ENCODE measurements at places on chromosomes 12 and 14.

- no peak for DNase-seq
Measured at GRCh38 chr12:53994264-53995001, 5.5 kb upstream of the HOXC9 start.

- no peak for DNase-seq
Measured at GRCh38 chr12:19179986-19180385, 50.5 kb downstream of the PLEKHA5 start.

DNA sequence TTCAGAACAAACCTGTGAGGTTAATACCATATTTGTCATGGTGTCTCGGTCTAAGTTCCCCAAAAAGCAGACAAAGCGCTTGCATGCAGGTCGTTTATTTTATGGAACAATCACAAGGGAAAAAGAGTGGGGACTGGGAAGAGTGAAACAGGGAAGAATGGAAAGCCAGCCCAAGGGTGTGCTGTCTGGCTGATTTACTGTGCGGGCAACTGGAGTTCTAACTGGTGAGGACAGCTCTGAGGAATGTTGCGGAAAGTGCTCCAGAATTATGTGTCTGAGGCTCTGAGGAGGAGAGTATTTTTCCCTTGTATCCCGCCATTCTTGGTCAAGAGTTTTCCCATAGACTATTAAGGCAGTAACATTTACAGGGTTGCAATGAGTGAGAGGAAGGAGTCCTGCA lies 465.4 kb downstream of the RMST start:
- DNase-seq: no peak

DNA sequence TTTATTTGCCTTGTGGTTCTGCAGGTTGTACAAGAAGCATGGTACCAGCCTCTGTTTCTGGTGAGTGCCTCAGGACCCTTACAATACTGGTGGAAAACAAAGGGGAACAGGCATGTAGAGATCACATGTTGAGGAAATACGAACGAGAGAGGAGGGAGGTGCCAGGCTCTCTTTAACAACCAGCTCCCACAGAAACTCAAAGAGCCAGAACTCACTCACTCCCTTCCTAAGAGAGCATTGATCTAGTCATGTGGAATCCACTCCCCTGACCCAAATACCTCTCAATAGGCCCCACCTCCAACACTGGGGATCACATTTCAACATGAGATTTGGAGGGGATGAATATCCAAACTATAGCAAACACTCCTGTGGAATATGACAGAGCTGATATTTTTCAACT lies 938.0 kb downstream of the GALC start:
- DNase-seq: no peak

GRCh38 chr12:118292836-118293235 lies 79.9 kb downstream of the TAOK3 start:
- no peak for DNase-seq

DNA sequence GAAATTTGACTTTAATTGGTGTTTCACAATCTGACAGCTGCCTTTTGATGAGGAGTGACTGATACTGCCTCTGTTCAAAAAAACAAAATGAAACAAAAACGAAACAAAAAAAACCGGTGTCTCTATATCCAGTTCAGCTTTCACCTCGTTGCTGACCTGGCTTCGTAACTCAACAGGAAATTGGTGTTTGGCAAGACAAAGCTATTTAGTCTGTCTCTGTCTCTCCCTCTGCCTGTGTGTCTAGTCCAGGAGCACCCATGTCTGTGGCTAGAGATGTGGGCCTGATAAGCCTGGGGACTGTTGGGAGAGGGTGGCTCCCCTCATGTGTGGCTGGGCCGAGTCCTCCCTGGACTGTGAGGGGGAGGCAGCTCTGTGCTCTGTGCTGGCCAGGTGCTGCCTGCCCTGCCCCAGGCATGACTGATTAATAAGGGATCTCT lies 11.3 kb downstream of the CACNA1C start:
- no peak for DNase-seq

- no peak for DNase-seq
Measured at GRCh38 chr12:66736931-66737330, 58.1 kb upstream of the GRIP1 start.

GRCh38 chr12:96075560-96075959 lies 40.2 kb upstream of the LTA4H start:
- DNase-seq: no peak

DNA sequence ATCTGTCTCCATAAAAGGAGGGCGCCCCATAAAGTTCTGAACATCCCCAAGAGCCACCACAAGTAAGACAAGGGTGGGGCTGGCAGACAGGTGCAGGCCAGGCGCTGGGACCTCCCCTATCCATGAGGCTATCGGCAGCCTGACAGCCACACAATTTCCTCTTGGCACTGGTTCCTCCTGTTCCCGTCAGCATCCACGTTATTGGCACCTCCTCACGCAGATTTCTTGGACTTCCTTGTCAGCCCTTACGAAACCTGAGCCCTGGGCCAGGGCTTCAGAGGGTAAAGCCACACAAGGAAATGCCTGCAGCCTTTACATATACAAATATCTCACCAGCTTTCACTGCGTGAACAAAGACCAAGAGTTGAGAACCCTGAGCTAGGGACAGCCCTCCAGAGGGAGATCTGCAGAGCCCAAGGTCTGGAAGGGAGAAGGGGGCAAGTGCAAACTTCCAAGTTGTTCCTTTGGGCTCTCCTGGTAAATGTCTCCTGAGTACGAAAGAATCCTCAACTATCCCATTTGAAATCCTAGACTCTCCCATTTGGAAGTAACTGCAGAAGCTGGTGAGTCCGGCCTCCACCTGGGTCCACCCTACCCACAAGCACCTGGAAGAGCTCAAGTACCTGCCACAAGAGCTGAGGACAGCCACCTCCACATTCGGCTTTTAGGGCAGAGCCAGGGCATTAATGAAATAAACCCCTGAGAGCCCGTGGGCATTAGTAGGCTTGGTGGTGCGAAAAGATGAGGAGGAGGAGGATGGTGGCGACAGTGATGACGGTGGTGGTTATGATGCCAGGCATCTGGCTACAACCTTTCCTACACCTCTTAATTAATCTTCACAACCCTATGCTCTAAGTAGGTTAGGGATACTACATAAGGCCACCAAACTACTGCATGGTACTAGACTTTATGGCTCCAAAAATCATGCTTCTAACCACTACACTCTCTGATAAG lies 5.5 kb upstream of the TC2N start:
- DNase-seq: peak; percentile 73

DNA sequence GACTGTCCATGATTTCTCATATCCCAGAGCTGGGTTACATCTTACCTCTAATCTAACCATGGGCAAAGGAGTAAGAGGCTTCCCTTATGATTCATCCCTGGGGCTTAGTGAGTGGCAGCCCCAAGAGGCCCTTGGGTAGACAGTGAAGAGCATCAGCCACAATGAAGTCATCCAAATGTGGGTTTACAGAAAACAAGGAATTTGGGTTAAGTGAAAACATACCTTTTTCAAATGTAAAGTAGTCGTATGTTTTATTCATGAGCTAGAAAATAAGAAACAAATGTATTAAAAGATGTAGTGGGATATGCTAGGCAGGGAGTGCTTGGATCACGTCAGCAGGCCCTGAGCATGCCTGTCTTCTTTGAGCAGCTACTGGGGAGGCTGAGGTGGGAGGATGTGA lies 54.0 kb upstream of the ELK3 start:
- no peak for DNase-seq

- DNase-seq: no peak
Measured at GRCh38 chr12:125954362-125954761, 889.1 kb downstream of the AACS start.

GRCh38 chr12:76029982-76030340 lies 1.6 kb downstream of the PHLDA1 start:
- peak; percentile 36 for DNase-seq

- no peak for DNase-seq
Measured at GRCh38 chr12:49458816-49459215, 80.0 kb upstream of the KCNH3 start.

- no peak for DNase-seq
Measured at GRCh38 chr12:124332058-124332672, 37.3 kb downstream of the RFLNA start.

DNA sequence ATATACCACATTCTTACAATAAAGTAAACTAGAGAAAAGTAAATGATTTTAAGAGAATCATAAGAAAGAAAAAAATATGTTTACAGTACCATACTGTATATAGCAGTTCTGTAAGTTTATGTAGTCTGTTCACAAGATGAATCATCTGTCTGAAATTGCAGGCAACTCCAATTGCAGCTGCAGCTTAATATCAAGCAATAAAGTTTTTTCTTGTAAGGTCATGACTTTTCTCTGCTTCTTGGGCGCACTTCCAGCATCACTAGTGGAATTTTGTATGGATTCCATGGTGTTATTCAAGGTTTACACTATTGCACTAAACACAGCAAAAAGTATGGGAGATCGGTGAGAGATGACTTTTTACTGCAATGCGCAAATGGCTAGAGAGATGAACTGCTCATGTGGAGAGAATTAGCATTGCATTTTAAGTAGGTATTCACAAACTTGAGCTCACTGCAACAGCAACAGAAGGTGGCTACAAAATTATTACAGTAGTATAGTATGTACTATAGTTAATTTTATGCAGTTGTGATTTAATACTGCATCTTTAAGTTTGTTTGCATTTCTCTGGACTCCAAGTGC lies 445.4 kb upstream of the OR4E1 start:
- DNase-seq: no peak

DNA sequence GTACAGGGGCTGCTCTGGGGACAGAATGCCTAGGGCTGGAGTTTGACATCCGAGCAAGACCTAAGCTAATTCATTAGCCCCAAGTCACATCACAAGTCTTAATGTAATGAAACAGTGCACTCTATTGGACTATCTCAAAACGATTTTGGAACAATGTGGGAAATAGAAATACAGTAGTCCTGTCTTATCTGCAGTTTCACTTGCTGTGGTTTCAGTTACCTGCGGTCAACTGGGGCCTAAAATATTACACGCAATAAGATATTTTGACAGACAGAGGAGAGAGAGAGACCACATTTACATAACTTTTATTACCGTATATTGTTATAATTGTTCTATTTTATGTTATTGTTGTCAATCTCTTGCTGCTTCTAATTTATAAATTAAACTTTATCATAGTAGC lies 21.1 kb downstream of the MOAP1 start:
- peak; percentile 38 for DNase-seq

- no peak for DNase-seq
Measured at GRCh38 chr12:63445224-63445880, 222.9 kb downstream of the DPY19L2 start.

DNA sequence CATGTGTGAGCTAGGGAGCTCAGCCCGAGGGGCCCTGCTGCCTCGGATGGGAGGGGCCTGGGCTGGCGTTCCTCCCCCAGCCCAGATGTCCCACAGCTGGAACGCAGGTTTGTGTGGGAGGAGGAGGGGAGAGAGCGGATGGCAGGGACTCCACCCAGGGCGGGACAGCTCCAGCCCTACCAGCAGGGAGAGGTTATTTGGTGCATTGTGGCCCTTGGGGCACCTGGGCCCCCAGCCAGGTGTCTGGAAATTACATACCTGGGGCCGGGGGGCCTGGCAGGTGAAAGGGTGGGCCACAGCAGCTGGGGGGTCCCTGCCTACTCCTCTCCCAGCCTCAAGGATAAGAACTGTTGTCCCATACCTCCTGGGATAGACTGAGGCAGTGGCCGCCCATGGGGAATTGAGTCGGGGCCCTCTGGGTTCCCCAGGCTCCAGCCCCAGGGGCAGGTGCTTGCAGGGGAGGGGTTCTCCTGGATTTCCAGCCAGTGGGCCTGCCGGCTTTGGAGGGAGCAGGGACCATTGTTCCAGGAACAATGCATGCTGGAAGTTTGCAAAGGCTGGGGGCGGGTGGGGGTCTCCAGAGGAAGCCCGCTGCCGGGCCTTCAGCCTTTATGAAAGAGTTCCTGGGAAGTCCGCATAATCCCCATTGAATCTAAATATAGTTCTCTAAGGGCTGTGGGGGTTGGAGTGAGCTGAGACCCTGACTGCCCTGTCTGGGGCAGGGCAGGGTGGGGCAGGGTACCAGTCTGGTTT lies 1.2 kb downstream of the KIF26A start:
- no peak for DNase-seq

DNA sequence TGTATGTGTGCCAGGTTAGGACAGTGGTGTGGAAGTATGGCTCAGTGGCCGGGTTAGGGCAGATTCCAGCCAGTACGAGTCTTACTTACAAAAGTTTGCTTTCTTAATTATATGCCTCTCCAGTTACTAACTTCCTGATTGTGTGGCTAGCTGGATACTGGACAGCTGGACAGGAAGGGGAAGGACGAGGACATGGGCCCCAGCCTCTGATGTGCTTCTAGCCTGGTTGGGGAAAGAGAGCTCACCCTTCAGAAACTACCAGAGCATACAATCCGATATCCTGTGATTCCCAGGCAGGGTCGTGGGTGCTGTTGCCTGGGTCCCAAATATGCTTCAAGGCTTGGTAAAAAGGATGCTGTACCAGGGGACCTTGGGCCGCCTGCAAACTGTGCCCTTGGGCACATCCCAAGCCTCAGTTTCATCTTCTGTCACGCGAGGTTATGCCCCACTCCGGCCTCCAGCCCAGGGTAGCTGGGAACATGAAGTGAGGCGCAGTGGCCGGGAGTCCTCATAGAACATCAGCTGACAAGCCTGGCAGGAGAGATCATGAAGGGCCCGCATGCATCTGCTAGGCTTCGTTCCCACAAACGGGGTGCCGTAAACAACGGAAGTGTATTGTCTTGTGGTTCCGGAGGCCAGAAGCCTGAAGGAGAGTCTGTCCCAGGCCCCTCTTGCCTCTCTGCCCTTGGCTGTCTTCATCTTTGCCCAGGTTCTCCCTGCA lies 23.2 kb upstream of the RIN3 start:
- no peak for DNase-seq

DNA sequence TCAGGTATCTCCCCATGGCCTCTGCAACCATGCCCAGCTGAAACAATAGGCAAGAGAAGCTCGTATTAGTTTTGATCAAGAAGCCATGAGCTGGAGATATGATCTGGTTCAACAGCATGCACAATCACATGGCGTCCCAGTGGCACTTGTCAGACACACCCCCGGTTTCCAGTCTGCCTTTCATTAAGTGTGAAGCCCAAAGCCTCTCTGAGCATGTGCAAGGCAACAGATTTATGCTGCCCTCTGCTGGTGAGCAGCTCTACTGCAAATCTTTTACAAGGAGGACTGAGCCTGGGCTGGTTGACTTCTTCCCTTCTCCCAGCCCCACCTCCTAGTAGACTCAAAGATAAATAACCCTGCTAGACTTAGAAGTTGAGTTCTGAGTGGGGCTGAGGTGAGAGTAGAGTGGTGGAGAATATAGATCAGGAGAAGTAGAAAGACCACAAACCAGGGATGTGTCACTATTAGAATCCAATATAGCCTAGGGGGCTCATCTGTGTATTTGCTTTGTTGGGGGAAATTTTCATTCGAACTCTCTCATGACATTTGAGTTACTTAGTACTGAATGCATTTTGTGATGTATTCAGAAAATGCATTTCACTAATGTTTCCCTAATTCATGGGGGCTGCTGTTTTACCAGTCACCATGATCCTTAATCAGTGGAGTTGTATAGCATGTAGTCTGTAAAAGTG lies 53.7 kb upstream of the MBIP start:
- DNase-seq: peak; percentile 76

GRCh38 chr12:94133964-94134795 lies 14.2 kb upstream of the PLXNC1 start:
- DNase-seq: peak; percentile 62

- DNase-seq: no peak
Measured at GRCh38 chr14:38199739-38200138, 8.0 kb upstream of the SSTR1 start.

Measured in NCI-H460 (cell line).